ENCODE measurements at places on chromosomes 16 and 17. TPM values are rescaled to one million over a fixed set of nuclear protein-coding genes. Genes with fewer than 3 reads are reported as not detected.

The SUMO2 gene
- total RNA-seq: 62.9 TPM

DNA sequence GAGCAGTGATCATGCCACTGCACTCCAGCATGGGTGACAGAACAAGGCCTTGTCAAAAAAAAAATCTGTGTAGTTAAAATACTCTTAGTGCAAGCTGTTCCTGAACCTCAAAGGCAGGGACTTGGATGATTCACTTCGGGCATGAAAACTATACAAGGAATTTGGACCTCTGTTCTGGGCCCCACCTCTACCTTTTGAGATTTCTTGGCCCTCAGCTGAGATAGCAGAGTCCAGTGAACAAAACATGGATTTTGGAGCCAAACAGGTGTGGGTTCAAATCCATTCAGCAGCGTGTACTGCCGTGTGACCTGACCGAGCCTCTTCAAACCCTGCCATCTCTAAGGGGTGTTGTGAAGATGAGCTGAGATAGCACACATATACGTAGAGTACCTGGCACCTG lies 6.8 kb downstream of the SLC13A2 start:
- DNase-seq: no peak

DNA sequence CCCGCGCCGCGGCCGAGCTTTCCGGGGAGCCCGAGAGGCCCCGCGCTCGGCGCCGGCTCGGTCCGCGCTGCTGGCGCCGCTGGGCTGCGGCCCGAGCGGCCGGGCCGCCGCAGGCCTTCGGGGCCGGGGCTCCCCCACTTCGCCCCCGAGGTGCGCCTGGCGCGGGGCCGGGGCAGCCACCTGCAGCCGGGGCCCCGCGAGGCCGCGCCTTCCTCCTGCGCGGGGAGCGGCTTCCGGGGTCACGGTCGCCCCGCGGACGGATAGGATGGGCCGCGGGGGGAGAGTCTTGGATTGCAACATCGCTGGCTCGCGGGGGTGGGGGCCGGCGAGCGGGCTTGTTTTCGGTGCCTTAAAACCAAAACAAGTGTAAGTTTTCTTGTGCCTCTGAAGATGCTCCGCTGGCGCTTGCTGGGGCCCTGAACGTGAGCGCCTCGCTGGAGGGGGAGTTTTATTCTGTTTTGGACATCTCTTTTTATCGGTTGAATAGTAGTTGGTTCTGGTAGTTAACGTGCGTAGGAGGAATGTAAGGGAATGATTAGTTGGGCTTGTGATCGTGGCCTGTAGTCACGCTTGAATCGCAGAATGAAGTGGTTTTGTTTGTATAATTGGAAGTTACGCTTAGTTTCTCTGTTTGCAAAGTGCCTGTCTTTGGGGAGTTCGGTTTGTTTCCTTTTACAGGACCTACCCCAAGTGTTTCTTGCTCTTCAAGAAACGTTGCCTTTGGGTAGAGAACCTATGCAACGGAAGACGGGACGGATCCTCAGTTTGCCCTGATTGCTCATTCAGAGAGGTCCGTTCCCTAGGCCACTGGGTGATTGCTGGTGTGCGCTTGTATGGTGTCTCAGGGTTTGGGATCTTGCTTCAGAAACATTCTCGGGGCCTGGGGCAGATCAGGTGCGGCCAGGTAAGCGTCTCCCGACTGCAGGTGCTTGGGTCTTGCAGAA lies 724 bp downstream of the UBE2I start:
- DNase-seq: peak; percentile 46

GRCh38 chr17:54937018-54937417 lies 31.4 kb downstream of the COX11 start:
- no peak for DNase-seq

DNA sequence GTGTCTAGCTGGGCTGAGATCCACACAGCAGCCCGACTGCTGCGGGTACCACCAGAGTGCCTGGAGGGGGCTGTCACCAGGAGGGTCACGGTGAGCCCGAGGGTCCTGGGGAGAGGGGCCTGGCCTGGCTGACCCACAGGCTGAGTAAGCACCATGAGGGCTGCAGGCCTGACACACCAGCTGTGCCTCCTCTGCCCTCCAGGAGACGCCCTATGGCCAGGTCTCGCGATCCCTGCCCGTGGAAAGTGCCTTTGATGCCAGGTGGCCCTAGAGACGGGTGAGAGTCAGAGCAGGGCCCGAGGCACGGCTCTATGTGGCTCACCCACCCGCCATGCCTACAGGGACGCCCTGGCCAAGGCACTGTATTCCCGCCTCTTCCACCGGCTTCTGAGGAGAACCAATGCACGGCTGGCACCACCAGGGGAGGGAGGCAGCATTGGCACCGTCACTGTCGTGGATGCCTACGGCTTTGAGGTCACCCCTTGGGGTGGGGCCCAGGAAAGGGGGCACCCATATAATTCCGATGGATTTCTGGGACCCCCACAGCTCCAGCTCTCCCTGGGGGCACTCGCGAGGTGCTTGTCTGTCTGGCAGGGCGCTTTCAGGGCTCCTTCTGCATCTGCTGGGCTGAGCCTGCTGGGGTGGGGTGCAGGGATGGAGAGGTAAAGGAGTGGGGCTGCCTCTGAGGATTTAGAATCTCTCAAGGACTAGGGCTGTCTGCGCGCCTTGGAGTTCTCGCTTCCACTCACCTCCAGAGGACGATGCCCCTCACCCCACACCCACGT lies 7.1 kb downstream of the MYO15B start:
- no peak for DNase-seq

DNA sequence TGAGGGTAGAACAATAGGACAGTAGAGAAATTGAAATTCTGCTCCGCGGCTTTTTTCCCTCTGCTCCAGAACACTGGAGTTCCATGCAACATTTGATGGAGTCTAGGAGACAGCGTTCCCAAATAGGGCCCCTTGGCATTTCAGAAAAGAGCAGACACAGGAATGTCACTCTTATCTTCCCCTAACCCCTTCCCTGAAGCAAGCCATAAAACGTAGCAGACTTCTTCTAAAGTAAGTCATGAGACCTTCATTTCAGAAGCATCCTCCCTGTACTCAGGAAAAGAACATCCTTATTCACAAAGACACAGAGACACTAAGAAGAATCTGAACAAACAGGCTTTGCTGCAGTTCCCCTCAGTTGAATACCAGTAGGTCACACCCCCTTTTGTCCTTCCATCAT lies 296.1 kb upstream of the SOX9 start:
- DNase-seq: no peak

- DNase-seq: no peak
Observed at GRCh38 chr16:17396762-17397498, 73.8 kb downstream of the XYLT1 start.

GRCh38 chr16:65394281-65394680 lies 272.4 kb upstream of the CDH11 start:
- DNase-seq: no peak

Data from tibial nerve (tissue), 4 donors.